ENCODE measurements at places on chromosomes 4 and X. TPM values are rescaled to one million over a fixed set of nuclear protein-coding genes. Genes with fewer than 3 reads are reported as not detected.

STK32B gene
- total RNA-seq, result 22.9 TPM

MAGEA2 gene
- 0.07 TPM for total RNA-seq

ZNF827 gene
- 4.5 TPM for total RNA-seq

UGT2B17 gene
- total RNA-seq, result not detected

TKTL2 gene
- total RNA-seq, result not detected

RADX gene
- 0.05 TPM for total RNA-seq

SAGE1 gene
- total RNA-seq, result not detected

NAA11 gene
- not detected for total RNA-seq

CABS1 gene
- not detected for total RNA-seq

LGI2 gene
- total RNA-seq, result 0.43 TPM

PAGE1 gene
- not detected for total RNA-seq

SLC34A2 gene
- 0.03 TPM for total RNA-seq
